ENCODE measurements at places on chromosomes 5 and 9. TPM values are rescaled to one million over a fixed set of nuclear protein-coding genes. Genes with fewer than 3 reads are reported as not detected.

The STPG3 gene
- not detected for polyA plus RNA-seq

The TEX48 gene
- polyA plus RNA-seq, result not detected

The SLC34A1 gene
- not detected for polyA plus RNA-seq

The SPINK4 gene
- not detected for polyA plus RNA-seq

The FAM169A gene
- 11.3 TPM for polyA plus RNA-seq

The ZNF883 gene
- 0.76 TPM for polyA plus RNA-seq

The CDH6 gene
- polyA plus RNA-seq, result not detected

The UGT3A2 gene
- polyA plus RNA-seq, result not detected

The HACD4 gene
- 7.9 TPM for polyA plus RNA-seq

The PDE6A gene
- polyA plus RNA-seq, result 0.11 TPM

The CCDC187 gene
- polyA plus RNA-seq, result not detected

The NUTM2F gene
- polyA plus RNA-seq, result not detected

The FAM163B gene
- not detected for polyA plus RNA-seq

The HABP4 gene
- polyA plus RNA-seq, result 15.9 TPM

The CDKN2B-AS1 gene
- not detected for polyA plus RNA-seq

The IL3 gene
- polyA plus RNA-seq, result not detected

The SPATA6L gene
- 0.40 TPM for polyA plus RNA-seq

The IFNB1 gene
- not detected for polyA plus RNA-seq

The PCDHGB3 gene
- not detected for polyA plus RNA-seq

The APBA1 gene
- polyA plus RNA-seq, result not detected

The IFNA13 gene
- polyA plus RNA-seq, result not detected
